ENCODE measurements at places on chromosomes 1 and 21.

GRCh38 chr1:38029685-38030511 lies 16.7 kb downstream of the POU3F1 start:
- DNase-seq, result peak; percentile 96

DNA sequence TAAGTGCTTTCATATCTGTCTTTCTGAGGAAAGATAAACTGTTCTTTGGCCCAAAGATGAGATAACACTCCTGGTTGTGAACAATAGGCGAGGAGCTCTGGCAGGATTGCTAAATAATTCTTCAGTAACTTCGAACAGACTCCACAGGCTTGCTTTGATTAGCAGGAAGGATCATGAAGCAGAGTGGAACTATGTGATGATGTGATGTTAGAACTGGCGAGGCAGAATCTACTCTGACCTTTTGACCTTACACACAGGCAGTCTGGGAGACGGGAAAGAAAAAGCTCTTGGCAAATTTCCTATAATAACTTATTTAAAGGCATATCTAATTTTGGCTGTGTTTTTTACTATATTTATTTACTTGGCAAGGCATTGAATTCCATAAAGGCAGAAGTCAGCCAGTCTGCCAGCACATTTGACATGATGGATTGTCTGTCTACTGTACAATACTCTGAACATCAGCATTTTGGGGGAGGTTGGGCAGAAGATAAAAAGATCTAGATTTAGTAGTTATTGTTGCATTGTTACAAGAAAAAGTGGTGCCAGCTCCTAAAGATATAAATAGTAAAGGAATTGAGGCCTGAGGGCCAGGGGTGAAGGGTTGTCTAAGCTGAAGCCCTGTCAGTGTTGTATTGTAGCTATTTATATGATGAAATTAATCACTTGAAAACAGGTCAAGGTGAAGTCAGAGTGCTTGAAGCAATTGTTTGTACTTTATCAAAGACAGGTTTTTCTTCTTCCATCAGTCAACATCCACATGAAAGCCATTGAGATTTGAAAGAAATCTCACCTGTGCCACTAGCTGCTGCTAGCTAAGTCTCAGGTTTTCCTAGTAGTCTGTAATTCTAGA lies 708.8 kb downstream of the LTN1 start:
- DNase-seq, result no peak

DNA sequence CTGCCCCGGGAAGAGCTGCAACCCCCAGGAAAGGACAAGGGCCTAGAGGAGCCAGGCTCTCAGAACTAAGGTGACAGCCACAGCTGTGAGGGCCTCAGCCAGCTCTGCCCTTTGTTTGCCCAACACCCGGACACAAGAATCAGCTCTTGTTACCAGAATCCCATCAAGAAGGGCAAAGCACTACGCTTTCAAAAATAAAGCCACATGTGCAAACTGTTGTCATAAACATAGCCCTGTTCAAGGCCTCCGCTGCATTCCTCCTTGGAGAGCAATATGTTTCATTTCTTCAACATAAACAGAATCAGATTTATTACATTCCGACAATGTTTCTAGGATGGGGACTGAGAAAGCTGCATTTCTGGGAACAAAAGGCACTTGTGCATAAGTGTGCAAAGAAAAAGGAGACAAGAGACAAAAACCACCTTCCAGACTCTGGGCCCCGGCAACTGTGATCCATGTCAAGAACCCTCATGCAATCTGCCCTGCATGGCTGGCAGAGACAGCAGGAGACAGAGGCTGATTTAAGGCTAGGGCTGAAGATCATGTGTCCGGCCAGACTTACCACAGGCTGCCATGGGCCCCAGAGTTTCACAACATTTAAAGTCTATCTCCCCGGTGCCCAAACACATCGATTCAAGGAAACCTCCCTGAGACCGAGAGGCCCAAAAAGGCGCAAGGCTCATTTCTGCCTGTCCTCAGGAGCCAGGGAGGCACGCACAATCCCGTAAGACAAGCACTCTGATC lies 71.0 kb downstream of the SSBP3 start:
- no peak for DNase-seq

GRCh38 chr1:203152158-203153034 lies 23.2 kb downstream of the MYBPH start:
- DNase-seq, result no peak

- DNase-seq, result no peak
These were observed 17.7 kb upstream of the KDM4A start for GRCh38 chr1:43632135-43632670.

DNA sequence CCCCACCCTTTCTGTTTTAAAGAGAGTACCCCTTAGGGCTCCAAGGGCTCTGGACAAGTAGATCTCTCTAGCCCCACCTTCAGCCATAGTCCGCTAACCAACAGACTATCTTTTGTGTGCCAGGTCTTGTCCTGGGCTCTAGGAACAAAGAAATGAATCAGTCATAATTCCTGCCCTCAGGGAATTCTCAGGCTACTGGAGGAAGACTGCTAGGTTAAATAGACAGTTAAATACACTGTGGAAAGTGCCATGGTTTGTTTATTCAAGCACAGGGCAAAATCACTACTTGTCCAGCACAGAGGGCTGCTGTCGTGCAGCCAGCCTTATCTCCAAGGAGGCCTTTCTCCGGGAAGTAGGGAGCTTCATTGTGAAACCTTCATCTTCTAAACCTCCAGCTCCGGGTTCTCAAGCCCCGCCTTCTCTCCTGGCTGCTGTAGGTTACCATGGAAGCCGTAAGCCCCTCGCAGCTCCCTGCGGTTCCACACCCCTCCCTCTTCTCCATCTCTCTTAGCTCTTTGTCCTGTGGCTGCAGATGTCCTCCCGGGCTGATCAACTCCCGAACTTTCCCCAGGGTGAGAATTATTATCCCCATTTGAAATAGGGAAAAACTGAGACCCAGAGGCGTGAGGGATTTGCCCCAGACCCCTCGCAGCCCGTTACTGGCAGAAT lies 29.8 kb downstream of the SHISAL2A start:
- no peak for DNase-seq

- no peak for DNase-seq
These were observed 20.5 kb upstream of the ALG14 start for GRCh38 chr1:95093296-95093695.
